ENCODE measurements at places on chromosomes 2 and 18.

DNA sequence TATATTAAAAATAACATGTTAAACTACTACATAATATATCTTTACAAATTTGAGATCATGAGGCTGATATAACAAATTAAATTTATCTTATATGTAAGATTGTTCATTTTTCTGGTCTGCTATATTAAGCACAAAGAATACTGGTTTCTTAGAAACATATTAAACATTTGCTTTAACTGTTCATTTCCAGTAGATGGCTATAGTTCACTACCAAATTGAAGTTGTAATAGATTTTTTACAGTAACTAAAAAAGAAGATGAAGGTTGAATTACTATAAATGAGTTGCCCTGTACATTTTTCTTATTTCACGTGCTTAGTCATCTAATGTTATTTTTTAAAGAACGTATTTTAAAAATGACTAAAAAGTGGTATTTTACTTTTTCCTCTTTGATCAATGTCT lies 57.0 kb downstream of the ZNF407 start:
- H3K36me3 ChIP-seq: no peaks in the 10 kb centered on the region
- H3K4me1 ChIP-seq: no peaks in the 10 kb centered on the region

GRCh38 chr2:144320491-144320890 lies 199.4 kb downstream of the ZEB2 start:
- no peaks in the 10 kb centered on the region for H3K36me3 ChIP-seq
- no peak for DNase-seq
- no peak overlapping the region for H3K27ac ChIP-seq
- H3K27me3 ChIP-seq: no peaks in the 10 kb centered on the region

DNA sequence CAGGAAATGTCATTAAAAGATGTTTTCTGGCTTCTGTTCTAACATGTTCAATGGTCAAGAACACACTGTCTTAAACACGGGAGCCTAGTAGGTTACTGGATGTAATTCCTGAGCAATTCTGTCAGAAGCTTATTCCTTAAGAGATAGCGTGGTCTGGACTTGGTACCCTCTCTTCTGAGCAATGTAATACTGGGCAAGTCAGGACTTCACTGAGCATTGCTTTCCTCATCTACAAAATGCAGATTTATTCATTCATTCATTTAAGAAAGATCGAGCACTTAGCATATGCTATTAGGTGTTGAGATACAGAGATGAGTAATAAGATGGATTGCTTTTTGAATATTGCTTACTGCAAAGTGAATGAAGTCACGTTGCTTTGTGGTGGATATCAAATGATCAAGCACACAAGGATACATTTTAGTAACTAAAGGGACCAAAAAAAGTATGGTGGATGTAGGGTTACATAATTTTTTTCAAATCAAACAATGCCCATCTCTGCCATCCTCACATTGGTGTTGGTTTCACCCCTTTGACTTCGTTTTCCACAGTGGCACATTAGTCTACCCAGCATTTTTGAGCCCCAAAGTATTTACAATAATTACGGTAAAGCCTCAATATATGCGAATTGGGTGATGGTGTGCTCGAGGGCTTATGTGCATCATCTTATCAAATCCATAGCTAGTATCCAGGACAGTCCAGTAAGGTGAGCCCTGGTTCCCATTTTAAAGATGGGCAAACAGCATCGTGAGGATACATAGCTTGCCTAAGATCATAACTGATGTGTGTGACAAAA lies 65.3 kb downstream of the ZC3H6 start:
- H3K27me3 ChIP-seq: no peaks in the 10 kb centered on the region
- H3K4me1 ChIP-seq: no peaks in the 10 kb centered on the region
- no peak overlapping the region for H3K4me3 ChIP-seq
- no peaks in the 10 kb centered on the region for H3K36me3 ChIP-seq
- H3K27ac ChIP-seq: no peak overlapping the region

- DNase-seq: no peak
- no peak overlapping the region for H3K4me3 ChIP-seq
- H3K27ac ChIP-seq: peak overlapping the region; percentile 84
- no peaks in the 10 kb centered on the region for H3K36me3 ChIP-seq
- H3K4me1 ChIP-seq: no peaks in the 10 kb centered on the region
- no peaks in the 10 kb centered on the region for H3K27me3 ChIP-seq
These were observed 52.6 kb downstream of the MRPL35 start for GRCh38 chr2:86251840-86252266.

DNA sequence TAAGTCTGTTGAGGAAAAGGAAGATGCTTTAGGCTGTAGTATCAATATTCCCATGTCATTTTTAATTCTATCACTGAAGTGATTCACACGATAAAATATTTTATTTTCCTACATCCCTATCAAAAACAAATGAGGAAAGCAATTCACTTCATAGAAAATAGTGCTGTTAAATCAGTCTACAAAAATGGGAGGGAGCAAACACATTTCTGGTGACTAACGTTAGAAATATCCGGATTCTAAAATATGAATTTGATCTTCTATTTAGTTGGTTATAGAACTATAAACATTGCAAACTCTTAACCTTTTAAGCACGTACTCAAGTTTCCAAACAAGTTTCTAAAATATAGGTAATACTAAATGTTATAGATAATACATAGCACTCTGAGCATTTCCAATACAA lies 20.8 kb downstream of the ATF2 start:
- H3K36me3 ChIP-seq: no peaks in the 10 kb centered on the region
- H3K27ac ChIP-seq: no peak overlapping the region
- no peaks in the 10 kb centered on the region for H3K27me3 ChIP-seq
- no peaks in the 10 kb centered on the region for H3K4me1 ChIP-seq
- no peak for DNase-seq
- no peak overlapping the region for H3K4me3 ChIP-seq

DNA sequence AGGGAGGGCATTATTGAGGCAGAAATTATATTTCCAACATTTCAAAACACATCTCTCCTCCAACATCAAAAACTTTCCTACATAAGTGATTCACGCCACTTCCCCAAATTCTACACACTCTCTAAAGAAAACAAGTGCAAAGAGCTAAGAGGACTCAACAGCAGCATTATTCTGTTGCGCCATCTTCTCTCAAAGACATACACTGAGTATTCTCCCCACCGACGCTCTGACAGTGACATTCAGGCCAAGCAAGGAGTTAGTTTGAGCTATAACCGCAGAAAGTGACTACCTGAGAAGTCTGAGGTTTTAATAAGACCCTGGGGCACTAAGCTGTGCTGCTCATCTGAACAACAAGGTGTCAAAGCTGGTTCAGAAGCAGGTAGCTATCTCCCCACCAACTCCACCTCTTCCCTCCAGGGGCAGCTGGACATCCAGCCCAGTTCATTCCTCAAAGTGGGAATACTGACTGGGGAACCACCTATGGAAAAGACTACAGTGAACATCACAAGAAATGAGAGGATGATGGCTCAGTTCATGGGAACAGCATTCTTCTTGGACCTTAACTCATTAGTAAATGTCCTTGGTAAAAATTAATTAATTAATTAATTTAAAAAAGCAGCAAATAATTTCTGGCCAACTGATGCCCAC lies 309.5 kb upstream of the CCDC68 start:
- no peak overlapping the region for H3K4me3 ChIP-seq
- no peak for DNase-seq
- no peaks in the 10 kb centered on the region for H3K27me3 ChIP-seq
- peaks cover 11% of the 10 kb centered on the region for H3K4me1 ChIP-seq
- no peaks in the 10 kb centered on the region for H3K36me3 ChIP-seq

DNA sequence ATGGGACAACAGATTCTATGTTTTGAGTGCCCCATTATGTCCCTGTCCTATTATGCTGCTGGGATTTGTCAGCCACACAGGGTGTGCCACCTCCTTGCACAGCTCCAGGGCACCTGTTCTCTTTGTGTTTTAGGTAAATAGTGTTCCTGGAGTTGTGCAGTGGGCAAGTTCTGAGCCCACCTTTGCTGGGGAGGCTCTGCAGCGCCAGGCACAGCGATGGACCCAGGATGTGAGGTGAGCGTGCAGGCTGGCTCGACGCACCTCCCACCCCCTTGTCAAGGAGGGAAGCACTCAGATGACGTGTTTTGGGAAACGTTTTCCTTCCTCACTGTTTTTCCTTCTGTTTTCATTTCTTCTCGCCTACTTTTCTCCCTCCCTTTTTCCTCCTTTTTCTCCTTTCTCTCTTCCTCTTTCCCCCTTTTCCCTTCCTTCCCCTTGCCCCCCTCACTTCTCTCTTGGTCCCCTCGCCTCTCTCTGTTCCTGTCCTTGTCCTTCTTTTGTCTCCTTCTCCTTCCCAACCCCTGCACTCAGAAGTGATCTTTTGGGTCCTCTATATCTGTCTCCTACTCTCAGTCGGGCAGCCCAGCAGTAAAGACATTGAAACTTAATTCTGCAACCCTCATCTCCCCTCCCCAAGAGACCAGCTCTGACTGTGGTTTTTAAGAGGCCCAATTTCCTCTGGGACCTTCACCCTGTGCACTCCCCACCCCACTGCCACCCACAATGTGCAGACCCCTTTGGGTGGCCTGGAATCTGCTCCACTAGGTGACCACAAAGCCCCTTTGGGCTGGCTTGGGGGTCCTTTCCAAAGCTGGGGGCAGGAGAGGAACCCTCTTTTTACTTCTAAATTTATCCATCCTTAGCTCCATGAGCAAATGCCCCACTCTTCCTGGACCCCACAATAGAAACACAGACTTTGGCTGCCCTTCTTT lies 104.0 kb downstream of the MCFD2 start:
- H3K27ac ChIP-seq: peak overlapping the region; percentile 89
- no peak overlapping the region for H3K4me3 ChIP-seq
- peaks cover 27% of the 10 kb centered on the region for H3K4me1 ChIP-seq
- H3K27me3 ChIP-seq: no peaks in the 10 kb centered on the region
- no peaks in the 10 kb centered on the region for H3K36me3 ChIP-seq

DNA sequence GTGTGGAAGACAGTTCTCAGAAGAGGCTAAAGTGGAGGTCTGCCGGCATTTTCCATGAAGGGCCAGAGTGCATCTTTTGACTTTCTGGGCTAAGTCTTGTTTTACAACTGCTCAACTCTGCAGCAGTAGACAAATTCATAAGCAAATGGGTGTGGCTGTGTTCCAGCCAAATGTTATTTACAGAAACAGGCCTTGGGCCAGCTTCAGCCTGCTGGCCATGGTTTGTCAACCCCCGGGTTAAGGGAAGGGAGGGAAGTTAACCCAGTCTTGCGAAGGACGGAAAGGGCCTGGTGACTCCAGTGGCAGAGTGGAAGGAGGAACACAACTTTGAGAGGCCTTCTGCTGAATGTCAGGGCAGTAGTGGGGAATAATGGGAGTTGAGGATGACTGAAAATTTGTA lies 34.3 kb upstream of the NCKAP5 start:
- H3K27me3 ChIP-seq: no peaks in the 10 kb centered on the region
- H3K36me3 ChIP-seq: no peaks in the 10 kb centered on the region
- no peak overlapping the region for H3K4me3 ChIP-seq
- no peak for DNase-seq

DNA sequence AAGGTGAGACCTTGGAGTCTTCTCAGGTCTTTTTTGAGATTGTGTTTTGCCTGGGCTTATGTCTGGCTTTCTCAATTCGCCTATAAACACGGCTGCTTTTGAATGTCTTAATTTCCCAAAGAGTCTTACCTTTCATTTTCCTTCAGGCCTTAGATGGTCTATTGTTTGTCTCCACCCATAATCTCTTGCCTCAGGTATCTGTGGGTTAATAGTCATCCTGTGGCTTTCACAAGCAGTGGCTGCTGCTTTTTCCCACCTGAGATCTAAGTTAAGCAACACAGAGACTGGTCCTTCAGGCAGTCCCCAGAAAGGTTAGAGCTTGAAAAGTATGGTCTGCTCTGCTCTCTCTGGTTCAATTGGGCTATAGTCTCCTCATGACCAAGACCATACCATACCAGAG lies 275.3 kb downstream of the INSIG2 start:
- DNase-seq: no peak
- no peaks in the 10 kb centered on the region for H3K36me3 ChIP-seq
- H3K27me3 ChIP-seq: no peaks in the 10 kb centered on the region
- no peaks in the 10 kb centered on the region for H3K4me1 ChIP-seq
- H3K27ac ChIP-seq: no peak overlapping the region

GRCh38 chr18:28767201-28767600 lies 590.3 kb upstream of the CDH2 start:
- no peak overlapping the region for H3K27ac ChIP-seq
- H3K27me3 ChIP-seq: no peaks in the 10 kb centered on the region
- no peak overlapping the region for H3K4me3 ChIP-seq
- no peaks in the 10 kb centered on the region for H3K4me1 ChIP-seq

DNA sequence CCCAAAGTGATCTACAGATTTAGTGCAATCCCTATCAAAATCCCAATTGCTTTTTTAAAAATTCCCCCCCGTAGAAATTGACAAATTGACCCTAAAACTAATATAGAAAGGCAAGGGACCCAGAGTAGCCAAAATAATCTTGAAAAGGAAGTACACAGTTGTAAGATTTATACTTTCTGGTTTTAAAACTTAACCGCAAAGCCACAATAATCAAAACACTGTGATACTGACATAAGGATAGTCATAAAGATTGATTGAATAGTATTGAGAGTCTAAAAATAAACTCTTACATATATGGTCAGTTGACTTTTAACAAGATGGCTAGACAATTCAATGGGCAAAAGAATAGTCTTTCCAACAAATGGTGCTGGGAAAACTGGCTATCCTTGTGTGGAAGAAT lies 58.7 kb upstream of the GAREM2 start:
- no peaks in the 10 kb centered on the region for H3K27me3 ChIP-seq
- no peak for DNase-seq
- H3K27ac ChIP-seq: no peak overlapping the region

DNA sequence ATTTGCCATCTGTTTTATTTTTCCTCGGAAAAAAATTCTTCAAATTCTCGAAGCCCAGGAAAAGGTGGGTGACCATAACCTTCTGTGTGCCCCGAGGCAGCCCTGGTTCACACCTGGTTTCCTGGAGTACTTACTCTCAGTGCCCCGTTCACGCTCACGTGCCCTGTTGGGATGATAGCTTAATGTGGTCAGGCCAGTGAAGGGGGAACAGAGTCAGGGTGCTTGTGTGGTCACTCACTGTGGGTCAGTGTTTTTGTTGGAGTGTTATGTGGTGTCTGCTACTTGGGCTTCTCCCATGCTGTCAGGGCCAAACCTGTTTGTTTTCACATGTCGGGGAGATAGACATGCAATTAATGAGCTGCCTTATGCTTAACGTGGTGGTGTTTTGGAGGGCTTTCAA lies 78.1 kb downstream of the MAP4K4 start:
- DNase-seq: no peak
- H3K27ac ChIP-seq: no peak overlapping the region
- H3K4me3 ChIP-seq: no peak overlapping the region

DNA sequence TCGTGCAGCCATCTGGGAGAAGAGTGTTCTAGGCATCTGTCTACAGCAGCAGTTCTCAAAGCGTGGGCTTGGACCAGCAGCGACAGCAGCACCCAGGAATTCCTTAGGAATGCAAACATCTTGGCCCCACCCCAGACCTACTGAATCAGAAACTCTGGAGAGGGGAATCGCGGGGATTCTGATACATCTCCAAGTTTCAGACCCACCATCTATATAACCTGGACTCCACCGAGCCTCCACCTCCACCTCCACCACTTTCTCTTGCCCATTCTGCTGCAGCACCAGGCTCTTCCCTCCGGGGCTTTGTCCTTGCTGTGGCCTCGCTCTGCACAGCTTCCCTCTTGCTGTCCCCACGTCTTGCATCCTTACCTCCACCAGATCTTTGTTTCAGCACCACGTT lies 256.4 kb downstream of the BCL2 start:
- DNase-seq: no peak
- no peaks in the 10 kb centered on the region for H3K36me3 ChIP-seq
- H3K4me3 ChIP-seq: no peak overlapping the region
- no peak overlapping the region for H3K27ac ChIP-seq
- H3K4me1 ChIP-seq: no peaks in the 10 kb centered on the region
